Right forelimb (tissue), 1 donor: ENCODE measurements at places on chromosomes 7 and 10.
A peak's percentile ranks its signal among the peaks of the same experiment; 100 is the strongest.

DNA sequence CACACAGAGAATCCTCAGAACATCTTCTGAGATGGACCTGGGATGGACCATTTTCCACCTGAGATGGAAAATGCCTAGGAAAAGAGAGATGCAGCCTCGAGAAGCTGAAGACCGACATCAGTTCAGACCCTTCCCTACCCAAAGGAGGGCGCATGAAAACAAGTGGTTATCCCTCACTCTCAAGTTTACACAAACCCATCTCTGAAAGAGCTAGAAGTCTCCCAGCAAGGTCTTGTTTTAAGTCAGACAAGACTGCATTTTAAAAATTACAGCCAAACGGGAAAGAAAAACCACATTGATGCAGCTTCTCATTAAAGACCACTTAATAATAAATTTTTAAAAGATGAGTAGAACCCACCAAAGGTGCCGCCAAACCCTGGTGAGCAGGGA is 1.3 kb downstream of the RAPGEF5 start:
- no peak for DNase-seq

GRCh38 chr10:69160809-69161241 is 19.2 kb upstream of the SUPV3L1 start:
- DNase-seq: no peak

- DNase-seq: no peak
Observed at GRCh38 chr10:29454250-29454649, 165.4 kb downstream of the LYZL1 start.

GRCh38 chr10:117928741-117929140 is 118.0 kb downstream of the RAB11FIP2 start:
- DNase-seq: no peak

GRCh38 chr7:131532570-131533091 is 23.8 kb downstream of the PODXL start:
- no peak for DNase-seq

DNA sequence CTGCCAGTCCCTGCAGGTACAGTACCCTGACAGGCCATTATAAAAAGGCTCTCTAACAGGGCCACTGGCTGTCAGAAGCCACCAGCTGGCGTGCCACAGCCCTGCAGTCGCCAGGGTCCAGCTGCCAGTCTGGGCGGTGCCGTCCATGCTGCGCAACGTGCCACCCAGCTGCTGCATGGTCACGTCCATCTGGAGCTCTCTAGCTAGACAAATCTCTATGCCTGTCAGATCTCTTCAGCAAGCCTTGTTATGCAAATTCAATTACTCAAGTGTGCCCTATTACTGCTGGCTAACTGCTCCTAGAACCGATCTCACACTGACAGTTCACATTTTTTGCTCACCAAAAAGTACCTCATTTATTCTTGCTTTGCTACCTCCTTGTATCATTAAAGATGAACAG is 75.9 kb downstream of the HIBADH start:
- DNase-seq: peak; percentile 63

DNA sequence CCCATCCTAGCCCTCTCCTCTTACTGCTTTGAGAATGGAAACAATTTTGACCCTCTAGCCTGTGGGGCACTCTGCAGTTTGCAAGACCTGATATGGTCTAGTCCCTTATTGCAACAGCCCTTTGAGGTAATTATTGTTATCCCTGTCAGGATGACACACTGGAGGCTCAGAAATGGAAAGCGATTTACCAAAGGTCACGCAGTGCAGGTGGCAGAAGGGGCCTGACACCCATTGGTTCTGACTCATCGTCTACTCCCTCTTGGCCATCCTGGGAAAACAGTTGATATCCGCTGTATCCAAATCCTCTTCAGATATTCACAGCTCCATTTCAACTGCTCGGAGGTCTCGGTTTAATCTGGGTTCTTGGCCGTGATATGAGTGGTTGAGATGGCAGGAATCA is 44.7 kb upstream of the AQP1 start:
- no peak for DNase-seq

DNA sequence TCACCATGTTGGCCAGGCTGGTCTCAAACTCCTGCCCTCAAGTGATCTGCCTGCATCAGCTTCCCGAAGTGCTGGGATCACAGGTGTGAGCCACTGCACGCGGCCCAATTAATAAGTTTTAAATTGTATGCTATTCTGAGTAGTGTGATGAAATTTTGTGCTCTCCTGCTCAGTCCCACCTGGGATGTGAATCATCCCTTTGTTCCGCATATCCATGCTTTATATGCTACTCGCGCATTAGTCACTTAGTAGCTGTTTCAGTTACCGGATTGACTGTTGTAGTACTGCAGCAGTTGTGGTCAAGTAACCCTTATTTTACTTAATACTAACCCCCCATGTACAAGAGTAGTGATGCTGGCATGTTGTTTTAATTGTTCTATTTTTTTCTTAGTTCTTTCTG is 47.3 kb upstream of the OIT3 start:
- no peak for DNase-seq

DNA sequence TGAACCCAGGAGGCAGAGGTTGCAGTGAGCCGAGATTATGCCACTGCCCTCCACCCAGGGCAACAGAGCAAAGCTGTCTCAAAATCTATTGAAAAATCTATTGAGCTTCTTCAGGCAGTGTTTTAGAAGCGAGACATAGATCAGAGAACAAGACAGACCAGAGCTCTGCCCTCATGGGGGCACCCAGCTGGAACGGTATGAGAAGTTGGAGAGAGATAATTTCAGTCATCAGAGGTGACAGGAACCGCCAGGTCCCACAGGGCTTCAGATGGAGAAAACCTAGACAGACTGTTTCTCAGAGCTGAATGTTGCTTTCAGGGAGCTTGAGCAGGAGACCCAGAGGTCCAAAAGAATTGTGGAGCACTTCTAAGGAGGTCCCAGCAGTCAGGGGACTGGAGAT is 14.2 kb upstream of the GTF2IRD1 start:
- no peak for DNase-seq

GRCh38 chr10:117980755-117981702 is 65.7 kb downstream of the RAB11FIP2 start:
- no peak for DNase-seq

DNA sequence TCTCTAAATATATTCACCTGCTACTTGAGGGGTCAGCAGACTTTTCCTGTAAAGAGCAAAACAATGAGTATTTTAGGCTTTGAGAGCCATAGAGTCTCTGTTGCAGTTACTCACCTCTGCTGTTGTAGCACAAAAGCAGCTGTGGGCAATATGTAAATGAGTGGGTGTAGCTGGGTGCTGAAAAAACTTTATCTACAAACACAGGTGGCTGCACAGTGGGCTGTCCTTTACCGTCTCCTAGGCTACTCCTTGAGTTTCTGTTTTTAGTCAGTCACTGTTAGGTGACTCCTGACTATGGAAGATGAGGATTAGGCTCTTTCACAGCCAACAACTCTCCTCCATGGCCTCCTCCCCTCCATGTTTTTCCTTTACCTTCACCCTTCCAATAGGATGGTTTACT is 286.1 kb upstream of the C7orf33 start:
- no peak for DNase-seq

GRCh38 chr10:49743464-49744075 is 18.6 kb downstream of the OGDHL start:
- no peak for DNase-seq

DNA sequence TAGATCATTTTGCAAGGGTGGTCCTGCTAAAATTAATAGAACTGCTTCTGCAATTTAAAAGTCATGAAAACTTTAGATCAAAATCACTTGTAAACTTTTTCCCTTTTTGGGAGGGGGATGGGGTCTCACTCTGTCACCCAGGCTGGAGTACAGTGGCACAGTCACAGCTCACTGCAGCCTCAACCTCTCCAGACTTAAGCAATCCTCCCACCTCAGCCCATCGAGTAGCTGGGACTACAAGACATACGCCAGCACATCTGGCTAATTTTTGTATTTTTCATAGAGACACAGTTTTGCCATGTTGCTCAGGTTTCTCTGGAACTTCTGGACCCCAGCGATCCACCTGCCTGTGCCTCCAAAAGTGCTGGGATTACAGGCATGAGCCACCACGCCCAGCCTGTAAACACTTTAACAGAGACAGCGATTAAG is 79.7 kb downstream of the LRRC17 start:
- DNase-seq: no peak

- no peak for DNase-seq
Observed at GRCh38 chr7:140230516-140230860, 53.7 kb upstream of the KDM7A start.

DNA sequence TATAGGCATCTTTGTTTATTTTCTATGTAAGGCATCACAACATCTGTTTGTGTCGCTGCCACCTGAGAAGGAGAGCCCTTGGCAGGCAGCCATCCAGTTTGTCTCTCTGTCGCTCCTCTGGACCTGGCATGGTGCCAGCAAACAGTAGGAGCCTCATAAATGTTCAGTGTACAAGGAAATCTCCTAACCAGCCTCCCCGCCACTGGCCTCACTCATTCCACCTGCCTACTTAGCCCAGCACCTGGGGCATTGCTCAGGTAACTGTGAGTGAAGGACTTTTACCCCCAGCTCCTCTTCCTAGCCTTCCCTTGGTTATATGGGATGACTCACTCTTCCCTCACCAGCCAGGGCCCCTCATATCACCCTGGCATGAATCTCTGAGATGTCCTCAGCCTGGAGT is 61.7 kb upstream of the NPTX2 start:
- no peak for DNase-seq

DNA sequence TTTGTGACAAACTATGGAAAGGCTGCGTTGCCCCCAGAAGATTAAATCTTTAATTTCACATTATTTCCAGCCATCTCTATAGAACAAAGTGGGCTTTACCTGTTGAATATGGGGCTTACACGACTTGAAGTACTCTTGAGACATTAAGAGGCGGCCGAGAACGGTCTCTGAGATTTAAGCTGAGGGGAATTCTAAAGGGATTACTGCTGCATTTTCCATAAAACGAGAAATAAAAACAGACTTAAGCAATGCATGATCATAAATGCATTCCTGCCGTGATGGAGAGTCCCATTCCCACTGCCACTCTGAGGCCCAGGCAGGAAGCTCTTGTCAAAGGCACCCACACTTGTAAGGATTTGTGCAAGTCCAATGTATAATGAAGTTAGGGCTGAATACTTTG is 329.7 kb upstream of the SHH start:
- no peak for DNase-seq

GRCh38 chr7:27453702-27454405 is 208.8 kb downstream of the HIBADH start:
- no peak for DNase-seq

DNA sequence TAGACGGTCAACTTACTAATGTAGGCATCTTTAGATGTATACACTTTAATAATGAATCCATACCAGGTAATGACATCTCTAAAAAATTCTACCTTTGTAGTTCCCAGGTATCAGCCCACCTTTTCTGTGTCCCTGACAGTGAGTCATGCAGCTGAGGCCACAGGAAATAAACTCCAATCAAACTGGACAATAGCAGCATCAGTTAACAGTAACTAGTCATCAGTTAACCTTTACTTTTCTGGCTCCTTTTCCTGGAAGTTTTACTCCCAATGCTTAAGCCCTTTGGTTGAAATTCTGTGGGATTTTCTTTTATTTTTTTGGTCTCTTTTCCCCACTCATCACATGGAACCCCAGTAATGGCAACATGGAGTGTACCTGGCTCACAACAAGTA is 617.6 kb downstream of the SORCS3 start:
- DNase-seq: no peak

DNA sequence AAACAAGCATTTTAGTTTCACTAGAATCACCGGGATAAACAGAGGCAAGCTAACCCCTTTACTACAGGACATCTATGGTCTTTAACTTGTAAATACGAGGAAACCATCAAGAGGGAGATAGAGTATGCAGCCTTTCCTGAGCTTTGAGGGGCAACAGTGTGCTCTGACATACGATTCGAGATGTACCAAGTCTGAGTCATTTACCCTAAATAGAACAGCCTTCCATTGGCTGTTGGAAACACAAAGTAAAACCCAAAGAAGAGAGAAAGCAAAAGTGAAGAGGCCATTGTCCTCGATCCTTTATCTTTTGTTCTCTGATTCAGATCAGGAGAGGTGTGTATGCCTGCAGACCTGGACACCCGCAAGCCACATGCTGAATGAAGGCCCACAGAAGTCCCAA is 289.5 kb downstream of the KCNMA1 start:
- DNase-seq: no peak

DNA sequence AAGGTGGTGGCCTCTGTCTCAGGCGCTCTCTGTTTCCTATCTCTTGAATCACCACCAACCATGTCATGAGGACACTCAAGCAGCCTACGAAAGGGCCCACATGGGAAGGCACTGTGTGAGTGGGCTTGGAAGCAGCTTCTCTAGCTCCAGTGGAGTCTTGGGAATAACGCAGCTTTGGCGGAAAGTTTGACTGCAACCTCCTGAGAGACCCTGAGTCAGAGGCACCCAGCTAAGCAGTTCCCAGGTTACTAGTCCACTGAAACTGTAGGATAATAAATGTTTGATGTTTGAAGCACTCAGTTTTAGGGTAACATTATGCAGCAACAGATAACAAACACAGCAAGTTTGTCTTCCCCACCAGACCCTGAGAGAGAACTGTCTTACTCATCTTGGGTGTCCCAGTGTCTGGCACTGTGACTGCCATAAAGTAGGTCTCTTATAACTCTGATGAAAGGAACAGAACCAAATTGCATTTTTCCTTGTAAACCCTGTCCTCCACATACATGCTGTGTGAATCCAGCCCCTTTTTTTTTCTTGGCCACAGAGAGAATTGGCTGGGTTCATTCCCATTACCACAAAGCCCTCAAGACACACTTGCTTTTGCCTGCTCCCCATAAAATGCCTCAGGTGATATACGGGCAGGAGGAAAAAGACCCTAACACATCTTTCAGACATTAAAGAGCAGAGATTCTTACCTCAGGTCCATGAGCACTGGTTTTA is 185.5 kb downstream of the ZNF365 start:
- no peak for DNase-seq

DNA sequence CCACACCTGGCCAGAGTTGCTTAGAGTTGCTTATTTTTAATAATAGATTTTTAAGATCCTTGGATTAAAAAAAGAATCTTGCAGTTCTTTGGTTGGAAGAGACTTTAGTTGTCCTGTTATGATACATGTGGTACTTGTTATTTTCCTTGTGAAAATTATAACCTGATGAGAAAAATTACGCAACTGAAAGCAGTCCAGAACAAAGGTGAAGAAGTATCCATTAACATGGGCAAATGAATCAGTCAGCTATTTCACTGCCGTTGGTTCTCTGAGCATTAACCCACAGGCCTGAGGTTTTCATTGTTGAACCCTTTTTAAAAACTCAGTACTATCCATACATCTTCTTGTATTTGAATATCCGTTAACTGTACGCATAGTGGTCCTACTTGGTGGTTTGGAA is 68.2 kb downstream of the GALNT11 start:
- DNase-seq: no peak

GRCh38 chr7:582931-583330 is 63.3 kb upstream of the PDGFA start:
- DNase-seq: no peak

- no peak for DNase-seq
Observed at GRCh38 chr10:130542761-130543160, 406.6 kb downstream of the GLRX3 start.

DNA sequence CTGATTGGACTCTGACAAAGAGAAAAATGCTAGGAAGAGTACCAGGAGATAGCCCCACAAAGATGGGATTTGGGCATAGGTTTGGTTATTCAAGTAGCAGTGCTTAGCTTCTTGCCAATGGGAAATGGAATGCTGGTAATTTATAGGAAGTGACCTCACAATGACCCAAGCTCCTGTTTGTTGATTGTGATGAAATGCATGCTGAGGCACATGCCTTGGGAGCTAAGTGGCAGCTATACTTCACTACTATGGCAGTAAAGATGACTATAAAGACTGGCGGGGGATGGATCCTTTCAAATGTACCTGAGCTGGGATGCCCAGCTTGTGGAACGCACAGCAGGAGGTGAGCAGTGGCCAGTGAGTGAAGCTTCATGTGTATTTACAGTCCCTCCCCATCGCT is 153.8 kb downstream of the ZNF22 start:
- DNase-seq: no peak
